ENCODE measurements at places on chromosomes 1 and 21.

DNA sequence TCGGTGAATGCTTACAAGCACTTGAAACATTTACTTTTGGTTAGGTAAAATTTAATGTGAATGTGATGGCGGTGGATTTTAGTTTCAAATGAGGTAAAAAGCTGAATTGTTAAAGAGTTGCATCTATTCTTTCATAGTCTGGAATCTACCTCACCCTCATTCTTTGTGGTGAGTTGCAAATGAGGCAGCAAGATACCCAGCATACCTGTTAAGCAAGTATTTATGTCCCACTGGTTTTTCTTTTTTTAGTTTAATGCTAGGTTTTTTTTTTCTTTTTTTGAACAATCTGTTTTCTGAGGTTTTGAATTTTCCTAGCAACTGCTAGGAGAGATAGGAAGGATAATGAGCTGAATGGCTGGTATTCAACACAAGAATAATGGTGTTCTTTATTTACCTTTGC, 127.9 kb upstream of the CACYBP start:
- DNase-seq, result no peak

DNA sequence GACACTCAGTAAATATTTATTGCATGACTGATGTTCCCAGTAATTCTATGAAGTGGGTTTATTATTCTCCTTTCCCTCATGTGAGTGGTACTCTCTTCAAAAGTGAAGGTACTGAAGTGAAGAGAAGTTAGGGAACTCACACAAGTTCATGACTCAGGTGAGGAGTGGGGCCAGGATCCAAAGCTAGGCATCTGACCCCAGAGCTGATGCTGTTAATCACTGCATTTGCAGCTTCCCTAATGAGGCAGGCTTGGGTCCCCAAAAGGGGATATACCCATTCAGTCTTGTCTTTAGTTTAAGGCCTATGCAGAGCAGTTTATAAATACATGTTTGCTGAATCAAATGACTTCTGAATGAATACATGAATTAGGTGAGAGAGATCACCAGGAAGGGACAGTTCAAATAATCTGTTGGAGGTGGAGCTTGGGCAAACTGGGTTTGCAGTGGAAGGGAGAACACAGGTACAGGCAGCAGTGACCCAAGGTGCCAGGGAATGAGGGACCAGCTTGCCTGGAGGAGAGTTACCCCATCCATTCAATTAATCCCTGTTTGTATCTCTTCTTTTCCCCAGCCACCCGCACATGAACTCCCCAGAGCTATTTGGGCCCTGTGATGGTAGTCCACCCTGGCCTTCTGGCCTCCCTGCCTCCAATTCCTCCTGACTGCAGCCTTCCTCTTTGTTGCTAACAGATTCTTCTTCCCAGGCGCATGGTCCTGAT, 2.0 kb downstream of the CD58 start:
- DNase-seq, result no peak

GRCh38 chr1:214859647-214860046, 222.9 kb upstream of the KCNK2 start:
- no peak for DNase-seq

GRCh38 chr1:103309786-103310185, 201.5 kb upstream of the COL11A1 start:
- no peak for DNase-seq

- DNase-seq, result no peak
Observed at GRCh38 chr21:42122398-42122797, 51.3 kb downstream of the UMODL1 start.

DNA sequence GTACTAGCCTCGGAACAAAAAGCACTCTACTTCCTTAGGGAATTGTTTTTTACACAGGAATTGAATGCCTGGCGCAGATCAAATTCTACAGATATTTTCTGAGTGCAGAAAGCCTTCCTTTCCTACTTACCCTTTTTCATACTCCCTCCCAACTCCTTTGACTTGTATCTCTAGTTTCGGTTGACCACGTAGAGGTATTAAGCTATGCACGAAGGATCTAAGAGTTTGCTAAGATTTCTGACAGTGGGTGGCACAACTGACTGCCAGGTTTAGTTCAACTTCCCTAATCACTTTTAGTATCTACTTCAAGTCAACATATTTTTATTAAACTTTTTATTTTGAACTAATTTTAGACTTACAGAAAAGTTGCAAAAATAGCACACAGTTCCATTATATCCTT, 5.0 kb downstream of the TOR1AIP2 start:
- no peak for DNase-seq

Measured in Ammon's horn (tissue), 1 donor.